ENCODE measurements at places on chromosomes 5 and 9.
A peak's percentile ranks its signal among the peaks of the same experiment; 100 is the strongest.

GRCh38 chr5:132747616-132748440 is 602 bp downstream of the CCNI2 start:
- DNase-seq, result no peak

GRCh38 chr5:78016863-78017529 is 240.9 kb upstream of the TBCA start:
- no peak for DNase-seq

GRCh38 chr9:88388203-88388885 is at the start of gene SPIN1:
Gene SPIN1, plus strand, starts transcription at chr9:88388444. Its CDS starts 38,096 bp downstream, at chr9:88426540.
- peak; percentile 61 for DNase-seq

DNA sequence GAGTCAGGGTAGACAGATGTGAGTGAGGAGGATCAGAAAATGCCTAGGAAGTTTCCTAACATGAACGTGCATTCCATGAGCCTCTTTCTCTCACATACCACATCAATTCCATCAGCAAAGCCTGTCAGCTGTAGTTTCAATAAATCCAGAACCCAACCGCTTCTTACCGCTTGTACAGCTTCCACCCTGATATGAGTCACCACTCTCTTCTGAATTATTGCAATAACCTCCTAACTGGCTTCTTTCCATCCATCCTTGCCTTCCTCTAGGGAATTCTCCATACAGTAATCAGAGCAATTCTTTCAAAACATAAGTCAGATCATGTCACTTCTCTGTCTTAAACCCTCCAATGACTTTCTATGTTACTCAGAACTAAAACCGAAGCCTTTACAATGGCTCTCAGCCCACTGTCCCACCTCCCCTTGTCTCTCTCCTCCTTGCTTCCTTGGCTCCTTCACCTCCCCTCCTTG is 8.1 kb upstream of the RAD23B start:
- peak; percentile 97 for DNase-seq

DNA sequence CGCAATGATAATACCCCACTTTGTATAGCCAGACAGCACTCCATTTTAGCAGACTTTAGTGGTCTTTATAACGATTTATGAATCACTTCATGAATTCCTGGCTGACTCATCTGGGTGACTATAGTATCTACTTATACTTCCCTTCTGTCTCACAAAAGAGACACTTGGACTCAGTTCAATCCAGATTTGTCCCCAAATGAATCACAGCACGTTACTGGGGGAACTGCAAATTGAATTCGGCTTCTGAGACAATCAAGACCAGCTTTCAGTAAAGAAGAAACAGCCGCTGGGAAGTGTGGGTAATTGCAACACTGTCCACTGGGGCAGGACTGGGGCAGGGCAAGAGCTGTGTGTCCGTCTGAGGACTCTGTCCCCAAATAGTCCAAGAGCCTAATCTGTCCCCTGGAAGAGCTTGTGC is 337.3 kb upstream of the RFX3 start:
- peak; percentile 95 for DNase-seq

DNA sequence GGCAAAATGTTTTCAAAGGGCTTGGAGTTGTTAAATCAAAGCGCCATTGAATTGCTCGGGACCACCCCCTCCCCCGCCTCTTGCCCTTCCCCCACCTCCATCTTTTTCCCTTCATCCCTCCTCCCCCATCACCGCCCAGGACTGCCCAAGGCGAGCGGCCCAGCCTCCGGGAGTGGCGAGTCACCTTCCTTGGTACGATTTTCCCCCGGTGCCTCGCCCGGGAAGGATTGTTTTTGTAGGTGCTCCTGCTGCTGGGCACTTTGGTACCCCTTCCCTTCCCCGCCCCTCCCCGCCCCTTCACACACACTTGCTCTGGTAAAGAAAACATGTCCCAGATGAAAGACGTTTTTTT is 61.2 kb downstream of the TMEM174 start:
- DNase-seq, result no peak

GRCh38 chr9:125889112-125889475 is 141.9 kb downstream of the PBX3 start:
- DNase-seq, result peak; percentile 29

GRCh38 chr5:58773744-58774441 is 191.0 kb downstream of the RAB3C start:
- DNase-seq, result no peak

DNA sequence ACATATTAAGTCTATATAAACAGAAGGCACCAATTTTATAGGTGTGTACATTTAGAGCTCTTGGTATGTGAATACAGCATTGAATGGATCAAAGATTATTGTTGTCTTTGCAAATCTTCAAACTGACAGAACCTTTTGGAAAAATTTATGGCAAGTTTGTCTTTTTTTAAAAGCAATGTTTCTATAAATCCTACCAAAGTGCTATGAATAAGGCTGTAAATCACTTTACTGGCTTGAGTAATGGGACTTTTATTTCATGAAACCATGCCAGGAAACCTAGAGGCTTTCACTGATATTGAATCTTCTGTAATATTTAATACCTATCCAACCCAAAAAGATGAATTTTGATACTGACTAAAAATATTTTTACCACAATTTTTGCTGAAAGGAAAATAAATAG is 7.4 kb upstream of the DAPK1 start:
- DNase-seq, result no peak

DNA sequence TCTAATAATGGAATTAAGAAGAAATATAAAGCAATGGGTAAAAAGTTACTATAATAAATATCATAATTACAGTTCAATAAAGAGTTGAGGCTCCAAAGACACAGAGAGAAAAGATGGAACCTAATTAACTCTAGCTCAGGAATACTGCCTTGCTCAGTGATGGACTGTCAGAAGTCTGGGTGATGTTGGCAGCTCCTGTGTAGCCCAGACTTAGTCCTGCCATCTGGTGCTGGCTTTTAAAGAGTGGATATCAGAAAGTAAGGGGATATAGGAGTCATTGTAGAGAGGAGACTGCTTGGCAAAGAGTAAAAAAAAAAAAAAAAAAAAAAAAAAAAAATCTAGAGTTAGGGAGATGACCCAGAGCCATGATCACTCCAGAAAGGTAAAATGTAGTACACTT is 551.9 kb upstream of the DMAC1 start:
- DNase-seq, result no peak

All from foreskin fibroblast (primary cell).